Stimulated activated CD8-positive, alpha-beta memory T cell treated with anti-CD3 and anti-CD28 coated beads, Interleukin-15, amount 100 ng/mL, for 24 hours (primary cell): ENCODE measurements at places on chromosomes 7 and 10.

- DNase-seq = no peak
These were observed 17.0 kb downstream of the PNLIPRP3 start for GRCh38 chr10:116444527-116445142.

GRCh38 chr7:55122263-55122662 lies 103.4 kb downstream of the EGFR start:
- no peak for DNase-seq

DNA sequence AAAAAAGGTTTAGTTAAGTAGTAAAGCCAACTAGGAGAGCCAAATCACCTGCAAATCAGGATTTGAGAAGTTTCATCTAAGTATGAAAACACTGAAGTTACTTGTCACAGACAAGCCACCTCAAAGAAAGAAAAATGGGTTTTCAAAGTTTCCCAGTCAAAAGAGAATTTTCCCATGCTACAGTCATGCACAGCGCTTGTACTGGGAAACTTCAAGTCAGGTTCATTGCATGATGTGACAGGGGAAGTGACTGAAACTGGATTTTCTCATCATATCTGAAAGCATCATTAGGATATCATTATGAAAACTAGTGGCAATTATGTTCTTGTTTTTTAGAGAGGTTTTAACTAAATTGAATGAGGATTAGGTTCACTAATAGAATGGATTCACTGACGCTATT lies 167.0 kb downstream of the SGMS1 start:
- no peak for DNase-seq

DNA sequence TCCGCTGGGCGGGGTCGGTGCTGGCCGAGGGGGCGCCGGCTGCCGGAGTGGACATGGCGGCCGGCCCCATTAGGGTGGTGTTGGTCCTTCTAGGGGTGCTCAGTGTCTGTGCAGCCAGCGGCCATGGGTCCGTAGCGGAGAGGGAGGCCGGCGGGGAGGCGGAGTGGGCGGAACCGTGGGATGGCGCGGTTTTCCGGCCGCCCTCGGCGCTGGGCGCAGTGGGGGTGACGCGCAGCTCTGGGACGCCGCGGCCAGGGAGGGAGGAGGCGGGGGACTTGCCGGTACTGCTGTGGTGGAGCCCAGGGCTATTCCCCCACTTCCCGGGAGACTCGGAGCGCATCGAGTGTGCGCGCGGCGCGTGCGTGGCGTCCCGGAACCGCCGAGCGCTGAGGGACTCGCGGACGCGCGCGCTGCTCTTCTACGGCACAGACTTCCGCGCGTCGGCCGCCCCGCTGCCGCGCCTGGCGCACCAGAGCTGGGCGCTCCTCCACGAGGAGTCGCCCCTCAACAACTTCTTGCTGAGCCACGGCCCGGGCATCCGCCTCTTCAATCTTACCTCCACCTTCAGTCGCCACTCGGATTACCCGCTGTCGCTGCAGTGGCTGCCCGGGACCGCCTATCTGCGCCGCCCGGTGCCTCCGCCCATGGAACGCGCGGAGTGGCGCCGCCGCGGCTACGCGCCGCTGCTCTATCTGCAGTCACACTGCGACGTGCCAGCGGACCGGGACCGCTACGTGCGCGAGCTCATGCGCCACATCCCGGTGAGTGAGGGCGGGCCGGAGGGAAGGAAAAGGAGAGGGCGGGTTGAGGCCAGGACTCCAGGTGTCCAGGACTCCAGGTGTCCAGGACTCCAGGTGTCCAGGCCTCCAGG lies 9.3 kb upstream of the CHCHD1 start:
- peak; percentile 48 for DNase-seq

- DNase-seq = no peak
These were observed 276.6 kb upstream of the GALNT17 start for GRCh38 chr7:70855373-70855772.

- no peak for DNase-seq
These were observed 47.8 kb downstream of the PRKCQ start for GRCh38 chr10:6532321-6532720.

DNA sequence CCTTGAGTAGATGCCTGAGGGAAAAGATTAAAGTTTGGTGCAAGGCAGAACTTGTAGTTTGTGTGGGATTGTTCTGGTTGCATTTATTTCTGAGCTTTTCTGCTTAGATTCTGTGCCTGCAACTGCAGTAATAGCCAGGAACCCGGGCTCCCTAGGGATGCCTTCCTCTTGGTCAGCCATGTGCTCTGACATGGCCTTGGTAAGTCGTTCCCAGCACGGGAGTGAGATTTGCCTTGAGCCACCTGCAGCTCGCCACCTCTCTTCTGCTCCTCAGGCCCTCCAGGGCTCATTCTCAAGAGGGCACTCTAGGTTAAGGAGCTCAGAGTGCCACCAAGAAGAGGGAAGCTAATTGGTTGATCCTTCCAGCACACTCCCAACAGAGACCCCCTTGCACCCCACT lies 350.6 kb upstream of the MKI67 start:
- DNase-seq = no peak

DNA sequence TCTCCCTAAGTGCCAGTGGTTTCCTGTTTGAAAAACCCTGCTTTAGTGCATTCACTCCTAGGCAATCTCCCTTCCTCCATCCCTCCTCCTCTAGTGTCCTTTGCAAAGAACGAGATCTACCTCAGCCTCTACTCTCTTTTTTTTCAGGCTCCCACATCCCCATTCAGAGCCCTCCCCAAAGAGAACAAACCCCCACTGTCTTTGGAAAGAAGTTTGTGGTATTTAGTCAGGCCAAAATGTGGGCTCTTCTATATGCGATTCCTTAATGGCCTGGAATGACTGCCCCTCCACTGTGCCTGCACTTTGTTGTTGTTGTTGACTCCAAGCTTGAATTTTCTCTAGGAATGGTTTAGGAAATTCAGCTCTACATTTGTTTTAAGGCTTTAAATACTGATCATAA lies 36.3 kb downstream of the PALS2 start:
- no peak for DNase-seq

DNA sequence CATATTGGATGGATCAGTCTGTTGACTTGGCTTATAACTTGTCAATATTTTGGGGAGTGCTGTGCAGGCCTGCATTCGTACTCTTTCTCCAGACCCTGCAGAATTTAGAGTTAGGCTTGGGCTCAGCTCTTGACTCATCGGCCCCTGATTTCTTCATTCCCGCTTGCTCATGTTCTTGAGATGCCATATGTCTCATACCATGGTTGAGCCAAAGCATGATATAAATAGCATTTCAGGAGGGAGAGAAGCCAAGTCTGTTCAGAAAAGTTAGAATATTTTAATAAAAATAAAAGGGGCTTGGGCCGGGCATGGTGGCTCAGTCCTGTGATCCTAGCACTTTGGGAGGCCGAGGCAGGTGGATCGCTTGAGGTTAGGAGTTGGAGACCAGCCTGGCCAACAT lies 898.1 kb downstream of the TYW1 start:
- no peak for DNase-seq

GRCh38 chr10:95635319-95635733 lies 21.2 kb downstream of the ALDH18A1 start:
- no peak for DNase-seq

- DNase-seq = no peak
These were observed 24.6 kb downstream of the PEX1 start for GRCh38 chr7:92503767-92504166.

DNA sequence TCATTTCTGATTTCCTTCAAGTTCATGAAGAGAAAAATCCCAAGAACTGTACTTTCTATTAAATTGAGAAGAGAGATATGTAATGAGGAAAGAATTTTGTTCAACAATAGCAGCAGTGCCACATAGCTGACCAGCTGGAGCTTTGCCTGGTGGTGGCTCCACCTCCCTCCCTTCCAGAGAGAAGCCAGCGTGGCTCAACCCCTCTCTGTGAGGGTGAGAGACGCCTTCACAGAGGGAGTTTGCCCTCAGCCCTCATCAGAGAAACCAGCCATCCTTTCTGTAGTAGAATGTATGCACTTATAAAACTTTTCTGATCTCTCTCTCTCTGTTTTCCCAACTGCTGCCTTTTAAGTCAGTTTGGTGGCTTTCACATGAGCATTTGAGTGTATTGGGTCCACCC lies 20.5 kb upstream of the COL1A2 start:
- DNase-seq = no peak

- DNase-seq = no peak
These were observed at the start of gene GPR26 for GRCh38 chr10:123666318-123667236. GPR26 (plus strand) TSS chr10:123666355; CDS start chr10:123666408, 53 bp downstream.

- DNase-seq = no peak
These were observed 212.5 kb upstream of the SH2B2 start for GRCh38 chr7:102073931-102074880.

DNA sequence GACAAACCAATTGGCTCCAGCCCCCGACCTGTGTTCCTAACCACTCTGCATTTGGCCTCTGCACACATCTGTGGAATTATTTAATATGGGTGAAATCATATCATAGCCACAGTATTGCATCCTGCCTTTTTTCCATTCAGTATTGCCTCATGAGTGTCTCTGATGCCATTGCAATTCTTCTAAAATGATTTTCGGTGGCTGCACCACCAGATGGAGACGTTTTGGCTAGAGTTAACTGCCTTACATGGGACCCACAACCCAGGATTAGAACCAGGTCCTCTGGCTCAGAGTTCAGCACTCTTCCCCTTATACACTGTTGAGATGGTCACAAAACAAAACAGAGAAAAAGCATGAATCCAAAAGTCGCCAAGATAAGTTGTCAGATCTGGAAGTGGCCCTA lies 180.8 kb downstream of the EMX2 start:
- no peak for DNase-seq

GRCh38 chr7:120792091-120792860 lies 65.7 kb downstream of the TSPAN12 start:
- peak; percentile 41 for DNase-seq

- DNase-seq = no peak
These were observed 47.4 kb downstream of the CH25H start for GRCh38 chr10:89159761-89160160.

GRCh38 chr10:75547391-75548298 lies 116.2 kb downstream of the LRMDA start:
- no peak for DNase-seq

- DNase-seq = no peak
These were observed 163.1 kb upstream of the NPVF start for GRCh38 chr7:25391295-25391861.

- no peak for DNase-seq
These were observed 225.2 kb upstream of the TAC1 start for GRCh38 chr7:97506728-97507127.

- DNase-seq = no peak
These were observed 34.7 kb downstream of the WAPL start for GRCh38 chr10:86486856-86487255.

GRCh38 chr10:113301342-113301984 lies 251.4 kb upstream of the HABP2 start:
- DNase-seq = no peak

GRCh38 chr7:22138886-22139285 lies 193.2 kb upstream of the CDCA7L start:
- no peak for DNase-seq

- no peak for DNase-seq
These were observed 49.8 kb downstream of the ZNF239 start for GRCh38 chr10:43524434-43525247.

GRCh38 chr7:112206991-112207592 lies 597 bp downstream of the ZNF277 start:
- no peak for DNase-seq

GRCh38 chr7:24574386-24574785 lies 1.1 kb downstream of the PALS2 start:
- DNase-seq = no peak
